ENCODE measurements at places on chromosomes 11 and 22.

DNA sequence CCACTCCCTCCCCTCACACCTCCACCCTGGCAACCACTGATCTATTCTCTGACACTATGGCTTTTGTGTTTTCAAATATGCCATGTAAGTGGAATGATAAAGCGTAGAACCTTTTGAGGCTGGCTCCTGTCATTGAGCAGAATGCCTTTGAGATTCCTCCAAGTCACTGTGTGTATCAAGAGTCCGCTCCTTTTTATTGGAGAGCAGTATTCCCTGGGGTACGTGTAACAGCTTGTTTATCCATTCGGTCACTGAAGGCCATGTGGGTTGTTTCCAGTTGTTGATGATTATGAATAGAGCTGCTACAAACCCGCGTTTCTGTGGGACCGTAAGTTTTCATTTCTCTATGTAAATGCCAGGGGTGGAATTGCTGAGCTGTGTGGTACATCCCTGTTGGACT, 10.3 kb downstream of the TP53I11 start:
- DNase-seq, result no peak

DNA sequence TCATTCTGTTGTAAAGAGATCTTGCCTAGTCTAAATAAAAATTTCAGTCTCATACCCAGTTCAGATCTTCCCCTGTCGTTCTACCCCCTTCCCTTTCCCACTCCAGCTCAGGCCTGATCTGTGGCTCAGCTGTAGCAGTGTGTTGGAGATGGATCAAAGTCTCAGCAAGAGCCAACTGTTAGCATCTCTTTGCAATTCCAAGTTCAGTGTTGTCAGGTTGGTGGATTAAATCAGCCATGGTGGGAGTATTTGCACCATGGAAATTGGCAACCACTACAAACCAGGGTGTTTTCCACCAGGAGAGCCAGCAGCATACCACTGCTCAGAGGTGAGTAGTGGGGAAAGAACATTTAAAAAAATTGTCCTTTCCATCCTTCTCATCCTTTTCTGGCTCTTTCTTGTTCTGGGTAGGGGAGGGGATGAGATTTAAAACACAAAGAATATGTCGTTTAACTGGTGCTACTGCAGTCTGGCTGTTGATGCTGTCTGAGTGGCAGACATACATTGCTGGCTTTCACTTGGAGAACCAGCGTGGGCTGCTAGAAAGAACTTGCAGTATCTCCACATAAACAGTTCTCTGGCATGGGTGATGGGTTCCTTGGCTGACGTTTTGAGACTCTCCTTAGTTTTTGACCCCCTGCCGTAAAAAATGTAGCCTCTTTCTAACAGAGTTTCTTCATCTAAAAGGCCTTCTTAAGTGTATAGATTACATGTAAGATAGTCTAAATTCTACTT, 514.1 kb downstream of the RAB38 start:
- no peak for DNase-seq

DNA sequence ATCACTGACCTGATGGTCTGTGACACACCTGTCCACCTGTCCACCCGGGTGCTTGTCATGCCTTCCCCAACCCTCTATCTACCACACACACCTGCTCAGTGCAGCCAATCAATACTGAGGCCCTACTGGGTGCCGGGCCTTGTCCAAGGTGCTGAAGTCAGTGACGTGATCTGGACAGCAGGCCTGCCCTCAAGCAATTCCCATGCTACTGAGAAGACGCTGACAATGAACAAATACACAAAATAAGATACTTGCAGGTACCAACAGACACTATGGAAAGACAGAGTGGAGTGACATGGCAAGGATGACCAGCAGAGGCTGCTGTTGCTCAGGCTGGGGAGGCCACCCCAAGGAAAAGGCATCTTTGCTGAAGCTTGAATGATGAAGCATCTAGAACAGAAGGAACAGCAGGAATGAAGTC, 21.2 kb downstream of the PLAAT3 start:
- no peak for DNase-seq

DNA sequence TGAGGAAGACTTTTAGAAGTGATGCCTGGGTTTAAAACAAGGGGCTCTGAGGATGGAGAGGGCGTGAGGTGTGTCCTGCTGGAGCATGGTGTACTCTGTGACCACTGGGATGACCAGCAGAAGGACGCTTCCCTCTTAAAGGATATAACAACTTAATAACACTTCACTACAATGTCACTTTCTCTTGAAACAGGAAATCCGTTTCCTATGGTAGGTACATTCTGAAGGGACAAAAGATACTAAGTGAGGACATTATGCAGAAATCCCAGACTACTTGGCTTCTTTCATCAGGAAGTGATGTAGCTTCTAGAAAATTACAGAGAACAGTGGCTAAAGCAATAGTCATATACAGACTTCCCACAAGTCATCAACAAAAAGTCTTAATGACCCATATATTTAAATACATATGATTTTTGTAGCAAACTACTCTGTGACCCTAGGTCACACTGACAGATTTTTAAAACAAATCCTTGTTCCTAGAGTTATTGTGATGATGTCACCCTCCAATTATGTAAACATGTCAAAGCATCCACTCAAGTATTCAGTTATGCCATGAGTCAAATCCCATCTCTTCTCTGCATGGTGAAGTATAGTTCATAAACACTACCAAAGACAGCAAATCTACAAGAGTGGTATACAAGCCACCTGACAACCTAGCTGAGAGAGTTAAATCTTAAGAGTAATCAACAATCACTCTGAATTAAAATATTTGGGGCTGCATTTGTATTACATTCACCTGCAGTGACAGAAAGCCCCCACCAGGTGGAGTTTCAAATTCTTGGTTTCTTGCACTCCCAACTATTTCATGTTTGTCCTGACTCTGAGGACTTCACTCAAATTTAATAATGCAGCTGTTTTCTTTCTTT, 32.8 kb downstream of the PITPNB start:
- no peak for DNase-seq

GRCh38 chr11:96052921-96053651, 129.2 kb upstream of the MTMR2 start:
- no peak for DNase-seq

- DNase-seq, result peak; percentile 71
Observed at GRCh38 chr11:35077709-35078469, 61.1 kb upstream of the CD44 start.

GRCh38 chr22:25545672-25546071, 18.8 kb upstream of the GRK3 start:
- DNase-seq, result no peak

GRCh38 chr11:13438291-13438690, 24.7 kb downstream of the BTBD10 start:
- no peak for DNase-seq

DNA sequence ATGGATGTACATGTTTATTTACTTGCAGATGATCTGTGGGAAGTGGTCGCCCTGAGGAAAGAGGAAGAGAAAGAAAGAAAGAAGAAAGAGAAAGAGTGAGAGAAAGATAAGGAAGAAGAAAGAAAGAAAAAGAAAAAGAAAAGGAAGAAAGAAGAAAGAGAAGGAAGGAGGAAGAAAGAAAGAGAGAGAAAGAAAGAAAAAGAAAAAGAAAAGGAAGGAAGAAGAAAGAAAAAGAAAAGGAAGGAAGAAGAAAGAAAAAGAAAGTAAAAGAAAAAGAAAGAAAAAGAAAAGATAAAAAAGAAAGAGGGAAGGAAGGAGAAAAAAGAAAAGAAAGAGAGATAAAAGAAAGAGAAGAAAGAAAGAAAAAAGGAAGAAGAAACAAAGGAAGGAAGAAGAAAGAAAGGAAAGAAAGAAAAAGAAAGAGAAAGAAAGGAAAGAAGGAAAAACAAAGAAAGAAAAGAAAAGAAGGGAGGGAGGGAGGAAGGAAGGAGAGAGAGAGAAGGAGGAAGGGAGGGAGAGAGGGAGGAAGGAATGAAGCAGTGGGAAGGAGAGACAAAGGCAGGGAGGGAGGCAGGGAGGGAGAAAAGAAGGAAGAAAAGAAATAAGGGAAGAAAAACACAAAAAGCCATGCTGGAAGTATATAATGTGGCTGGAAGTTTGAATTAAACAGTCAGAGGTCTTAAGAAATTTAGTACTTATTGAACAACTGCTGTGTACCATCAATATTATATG, 976.6 kb downstream of the FAM181B start:
- no peak for DNase-seq

GRCh38 chr11:40280159-40281051, 1179.0 kb downstream of the LRRC4C start:
- no peak for DNase-seq

DNA sequence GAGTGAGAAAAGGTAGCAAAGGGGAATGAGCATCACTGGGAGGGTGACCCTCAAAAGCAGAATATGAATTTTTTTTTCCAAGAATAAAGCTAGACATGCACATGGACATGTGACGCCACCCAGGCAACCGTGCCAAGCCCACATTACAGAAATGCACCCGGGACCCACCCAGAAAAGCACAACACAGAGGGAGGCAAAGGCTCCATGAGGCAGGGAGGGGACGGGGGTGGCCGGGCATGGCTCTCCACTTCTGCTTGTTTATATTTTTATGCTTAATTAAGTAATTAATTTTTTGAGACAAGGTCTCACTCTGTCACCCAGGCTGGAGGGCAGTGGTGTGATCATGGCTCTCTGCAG, 1524.3 kb downstream of the BRD1 start:
- no peak for DNase-seq

DNA sequence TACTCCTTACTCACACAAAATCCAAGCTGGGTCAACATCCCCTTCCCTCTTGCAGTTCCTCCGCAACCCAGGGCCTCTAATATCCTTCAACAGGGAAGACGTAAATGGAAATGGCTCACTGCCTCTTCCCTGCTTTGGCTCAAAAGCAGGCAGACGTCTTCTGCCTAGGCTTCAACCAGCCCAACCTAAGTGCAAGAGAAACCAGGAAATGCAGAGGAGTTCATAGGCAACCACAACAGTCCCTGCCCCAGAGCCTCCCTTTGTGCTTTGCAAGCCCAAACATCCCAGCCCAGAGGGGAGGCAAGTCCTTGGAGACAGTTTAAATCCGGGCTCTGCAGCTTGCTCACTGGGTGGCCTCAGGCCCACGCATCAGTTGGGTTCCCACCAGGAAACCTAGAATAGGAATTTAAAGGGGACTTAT, 33.3 kb downstream of the CD6 start:
- DNase-seq, result peak; percentile 78

GRCh38 chr11:102914238-102915043, 39.7 kb upstream of the MMP12 start:
- DNase-seq, result no peak

- DNase-seq, result peak; percentile 19
Observed at GRCh38 chr22:29750559-29751538, 16.0 kb downstream of the ZMAT5 start.

- no peak for DNase-seq
Observed at GRCh38 chr11:33936725-33937604, 45.1 kb upstream of the LMO2 start.

DNA sequence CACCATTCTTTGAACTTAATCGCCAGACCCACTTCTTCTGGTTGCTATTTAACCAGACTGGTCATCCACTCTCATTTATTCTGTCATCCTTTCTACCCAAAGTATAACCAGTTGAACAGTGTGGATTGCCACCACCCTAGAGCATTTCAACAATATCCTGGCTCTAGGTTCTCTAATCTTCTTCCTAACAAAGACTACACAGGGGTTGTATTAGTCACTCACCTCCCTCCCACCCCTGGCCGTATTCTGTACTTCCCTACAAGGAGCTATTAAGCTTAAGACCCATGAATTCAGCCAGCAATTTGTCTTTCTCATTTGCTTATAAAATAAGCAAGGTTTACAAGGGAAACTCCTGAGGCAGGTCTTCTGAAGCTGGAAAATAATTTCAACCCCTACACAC, 46.9 kb upstream of the CEP126 start:
- no peak for DNase-seq

- no peak for DNase-seq
Observed at GRCh38 chr11:81496601-81497000, 1237.1 kb downstream of the FAM181B start.

DNA sequence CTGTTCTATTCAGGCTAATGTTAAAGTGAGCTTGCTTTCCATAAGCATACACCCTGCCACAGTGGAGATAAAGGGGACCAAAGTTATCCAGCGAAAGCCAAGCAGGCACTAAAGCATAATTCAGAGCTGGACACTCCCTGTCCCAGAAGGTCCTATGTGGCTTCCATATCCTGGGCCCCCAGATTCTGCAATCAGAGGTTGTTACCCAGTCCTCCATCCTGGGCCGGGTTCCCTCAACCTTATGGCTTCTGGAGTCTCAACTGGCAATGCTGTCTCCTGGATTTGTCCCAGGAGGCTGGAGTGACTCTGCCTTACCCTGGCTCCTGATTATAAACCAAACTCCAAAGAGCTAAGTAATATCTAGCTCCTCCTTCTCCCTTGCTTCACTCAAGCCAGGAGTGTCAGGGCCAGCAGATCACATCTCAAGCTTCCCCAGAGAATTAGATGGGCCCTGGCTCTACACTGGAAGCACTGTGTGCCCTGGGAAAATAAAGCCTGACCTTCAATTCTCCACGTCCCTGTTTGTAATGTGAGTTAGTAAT, 14.0 kb upstream of the SMIM35 start:
- no peak for DNase-seq

- no peak for DNase-seq
Observed at GRCh38 chr11:7612661-7613393, 60.5 kb downstream of the CYB5R2 start.

DNA sequence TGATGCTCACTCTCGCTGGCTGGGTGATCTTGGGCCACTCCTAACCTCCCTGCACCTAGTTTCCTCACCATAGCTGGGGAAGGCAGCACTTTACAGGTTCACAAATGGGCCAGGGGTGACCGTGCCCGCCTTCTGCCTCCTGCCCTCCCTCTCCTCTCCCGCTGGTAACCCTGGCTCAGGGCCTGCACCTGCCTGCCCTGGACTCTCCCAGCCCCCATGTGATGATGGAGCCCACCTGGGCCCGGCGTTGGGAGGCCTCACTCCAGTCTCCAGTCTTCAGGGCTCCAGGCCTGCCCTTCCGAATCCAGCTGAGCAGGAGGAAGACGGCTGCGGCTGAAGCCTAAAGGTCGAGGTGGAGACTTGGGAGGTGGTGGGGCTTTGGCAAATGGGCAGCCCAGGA, 152.9 kb downstream of the CACNA1I start:
- DNase-seq, result no peak

- no peak for DNase-seq
Observed at GRCh38 chr22:39997939-39998726, 3.4 kb downstream of the FAM83F start.

GRCh38 chr11:72112978-72113808, 698 bp upstream of the ANAPC15 start:
- no peak for DNase-seq

DNA sequence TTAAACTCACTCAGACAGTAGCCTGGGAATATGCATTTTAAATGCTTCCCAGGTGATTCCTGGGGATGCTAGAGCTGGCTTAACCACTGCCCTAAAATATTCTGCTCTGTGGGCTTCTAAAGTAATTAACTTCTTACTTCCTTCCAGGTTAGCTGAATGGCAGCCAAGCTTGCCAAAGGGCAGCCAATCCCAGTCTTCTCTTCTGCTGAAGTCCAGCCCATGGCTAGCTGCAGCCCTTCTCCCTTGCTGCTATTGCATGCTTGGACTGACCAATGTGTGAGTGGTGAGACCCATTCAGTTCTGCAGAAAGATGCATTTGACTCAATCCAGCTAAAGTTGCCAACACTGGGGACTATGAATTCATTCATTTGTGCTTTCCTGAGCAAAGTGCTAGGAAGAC, 411.9 kb downstream of the SOX6 start:
- no peak for DNase-seq

GRCh38 chr22:36423461-36424404, 36.0 kb upstream of the MYH9 start:
- DNase-seq, result no peak
